IMR-90 (cell line): ENCODE measurements at places on chromosomes 11 and 22. TPM values are rescaled to one million over a fixed set of nuclear protein-coding genes. Genes with fewer than 3 reads are reported as not detected.

DNA sequence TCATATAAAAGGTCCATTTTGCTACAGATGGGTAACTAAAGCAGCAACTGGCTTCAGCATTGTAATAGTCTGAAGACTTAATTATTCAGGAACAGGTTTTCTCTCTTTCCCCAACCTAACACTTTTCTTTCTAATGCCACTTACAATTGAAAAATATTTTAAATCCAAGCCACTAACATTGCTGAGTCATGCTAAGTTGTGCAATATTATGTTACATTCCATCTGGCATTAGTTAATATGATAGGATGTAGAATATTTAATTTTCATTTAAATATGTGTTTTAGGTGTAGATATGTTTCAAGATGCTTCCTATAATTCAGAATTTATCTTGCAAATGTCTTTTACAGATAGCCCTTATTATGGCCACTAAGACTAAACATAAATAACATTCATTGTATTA, 98.6 kb downstream of the KIF18A start:
- no peaks in the 10 kb centered on the region for H3K27me3 ChIP-seq
- H3K36me3 ChIP-seq = peaks cover 3% of the 10 kb centered on the region; the same call in 1 of the 2 replicates
- no peaks in the 10 kb centered on the region for H3K4me1 ChIP-seq
- H3K27ac ChIP-seq = no peak overlapping the region

GRCh38 chr22:26328221-26328620, 100.8 kb upstream of the ASPHD2 start:
- no peak overlapping the region for H3K4me3 ChIP-seq
- no peaks in the 10 kb centered on the region for H3K4me1 ChIP-seq
- H3K27ac ChIP-seq = no peak overlapping the region
- H3K27me3 ChIP-seq = peaks cover 12% of the 10 kb centered on the region; the same call in 1 of the 2 replicates
- no peak for DNase-seq

GRCh38 chr11:120035756-120036155, 102.2 kb downstream of the TRIM29 start:
- DNase-seq = no peak
- no peaks in the 10 kb centered on the region for H3K36me3 ChIP-seq

GRCh38 chr11:36333897-36334296, 37.8 kb downstream of the PRR5L start:
- no peak overlapping the region for H3K4me3 ChIP-seq
- H3K27ac ChIP-seq = no peak overlapping the region
- no peaks in the 10 kb centered on the region for H3K36me3 ChIP-seq
- H3K4me1 ChIP-seq = no peaks in the 10 kb centered on the region
- DNase-seq = peak; percentile 53
- H3K27me3 ChIP-seq = peaks cover 15% of the 10 kb centered on the region

DNA sequence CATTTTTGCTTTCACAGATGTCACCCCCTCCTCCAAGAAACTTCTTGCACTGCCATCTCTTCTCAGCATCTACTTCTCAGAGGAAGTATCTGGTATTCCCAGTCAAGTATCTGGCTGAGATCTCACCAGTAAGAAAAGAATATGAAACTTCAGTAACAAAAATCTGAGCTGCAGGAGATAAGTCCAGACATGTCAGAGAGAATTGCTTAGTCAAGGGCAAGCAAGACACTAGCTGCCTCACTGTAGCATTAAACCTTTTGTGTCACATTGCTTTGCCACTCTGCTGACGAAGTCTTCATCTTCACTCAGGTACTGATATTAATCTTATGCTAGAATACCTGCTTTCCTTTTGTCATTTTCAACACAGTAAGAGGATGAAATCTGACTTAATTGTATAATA, 70.6 kb upstream of the ZC3H12C start:
- DNase-seq = peak; percentile 25
- no peaks in the 10 kb centered on the region for H3K27me3 ChIP-seq
- H3K4me3 ChIP-seq = no peak overlapping the region
- H3K27ac ChIP-seq = peak overlapping the region; percentile 42; the same call in 1 of the 2 replicates
- H3K36me3 ChIP-seq = no peaks in the 10 kb centered on the region

DNA sequence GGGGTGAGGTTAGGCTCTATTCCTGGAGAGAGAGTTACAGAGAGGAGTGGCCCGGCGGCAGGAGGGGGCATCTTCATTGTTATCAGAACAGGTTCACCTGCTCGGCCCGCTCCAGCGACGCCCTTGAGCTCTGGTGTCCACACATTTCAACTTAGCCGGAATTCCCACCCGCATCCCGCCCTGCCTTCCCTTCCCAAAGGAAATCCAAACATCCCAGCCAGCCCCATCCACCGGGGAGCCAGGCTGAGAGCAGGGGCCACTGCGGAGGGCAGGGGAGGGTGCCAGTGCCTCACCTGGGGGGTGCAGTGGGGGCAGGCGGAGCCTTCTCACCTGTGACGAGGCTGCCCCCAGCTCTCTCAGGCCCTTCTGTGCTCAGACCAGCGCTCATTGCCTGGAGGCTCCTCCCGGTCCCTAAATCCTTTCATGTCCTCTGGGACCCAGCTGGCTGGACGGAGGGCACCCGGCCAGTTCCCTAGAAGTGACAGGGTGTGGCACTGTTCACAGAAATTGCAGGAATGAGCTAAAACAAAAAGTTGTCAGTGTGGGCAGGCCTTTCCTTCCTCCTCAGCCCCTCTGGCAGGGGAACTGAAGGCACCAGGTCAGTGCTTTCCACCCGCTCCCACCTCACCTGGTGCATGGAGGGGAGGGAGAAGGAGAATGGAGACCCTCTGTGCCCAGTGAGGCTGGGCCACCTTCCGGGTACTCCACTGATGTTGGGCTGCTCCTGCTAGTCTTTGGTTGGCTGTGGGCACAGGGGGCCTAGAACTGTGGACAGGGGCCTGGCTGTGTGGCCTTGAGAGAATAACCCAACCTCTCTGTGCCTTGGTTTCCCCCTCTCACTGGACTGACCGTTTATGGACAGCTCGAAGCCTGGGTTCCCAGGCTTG, 2.2 kb upstream of the MRGPRG start:
- H3K36me3 ChIP-seq = no peaks in the 10 kb centered on the region
- no peaks in the 10 kb centered on the region for H3K4me1 ChIP-seq
- no peak overlapping the region for H3K4me3 ChIP-seq
- DNase-seq = no peak
- peaks cover 75% of the 10 kb centered on the region for H3K27me3 ChIP-seq

GRCh38 chr11:95466416-95466815, 235.4 kb upstream of the SESN3 start:
- H3K4me3 ChIP-seq = no peak overlapping the region
- H3K4me1 ChIP-seq = no peaks in the 10 kb centered on the region
- no peaks in the 10 kb centered on the region for H3K36me3 ChIP-seq
- H3K27me3 ChIP-seq = no peaks in the 10 kb centered on the region; the same call in 1 of the 2 replicates
- H3K27ac ChIP-seq = no peak overlapping the region
- no peak for DNase-seq

- no peak for DNase-seq
- H3K27me3 ChIP-seq = no peaks in the 10 kb centered on the region
- no peak overlapping the region for H3K27ac ChIP-seq
- no peak overlapping the region for H3K4me3 ChIP-seq
These were observed 363.6 kb upstream of the LARGE1 start for GRCh38 chr22:34283844-34284243.

DNA sequence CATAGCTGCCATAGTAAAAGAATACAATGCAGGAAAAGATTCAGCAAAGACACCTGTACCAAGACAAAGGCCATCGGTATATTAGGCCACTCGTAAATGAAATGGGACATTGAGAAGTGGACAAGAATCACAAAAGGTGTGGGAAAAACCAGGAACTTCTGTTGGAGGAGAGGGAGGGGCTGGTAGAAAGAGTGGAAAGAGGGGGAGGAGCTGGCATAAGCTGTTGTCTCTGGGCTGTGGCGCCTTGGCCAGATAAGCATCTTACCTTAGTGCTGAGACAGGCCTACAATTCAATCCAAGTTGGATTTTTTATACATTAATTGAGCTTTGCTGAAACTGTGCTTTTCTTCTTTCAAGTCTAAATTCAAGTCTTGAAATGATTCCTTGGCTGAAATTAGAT, 37.1 kb downstream of the ZNF202 start:
- no peak overlapping the region for H3K4me3 ChIP-seq
- DNase-seq = no peak
- peaks cover 25% of the 10 kb centered on the region for H3K27me3 ChIP-seq
- H3K36me3 ChIP-seq = no peaks in the 10 kb centered on the region
- H3K27ac ChIP-seq = no peak overlapping the region

DNA sequence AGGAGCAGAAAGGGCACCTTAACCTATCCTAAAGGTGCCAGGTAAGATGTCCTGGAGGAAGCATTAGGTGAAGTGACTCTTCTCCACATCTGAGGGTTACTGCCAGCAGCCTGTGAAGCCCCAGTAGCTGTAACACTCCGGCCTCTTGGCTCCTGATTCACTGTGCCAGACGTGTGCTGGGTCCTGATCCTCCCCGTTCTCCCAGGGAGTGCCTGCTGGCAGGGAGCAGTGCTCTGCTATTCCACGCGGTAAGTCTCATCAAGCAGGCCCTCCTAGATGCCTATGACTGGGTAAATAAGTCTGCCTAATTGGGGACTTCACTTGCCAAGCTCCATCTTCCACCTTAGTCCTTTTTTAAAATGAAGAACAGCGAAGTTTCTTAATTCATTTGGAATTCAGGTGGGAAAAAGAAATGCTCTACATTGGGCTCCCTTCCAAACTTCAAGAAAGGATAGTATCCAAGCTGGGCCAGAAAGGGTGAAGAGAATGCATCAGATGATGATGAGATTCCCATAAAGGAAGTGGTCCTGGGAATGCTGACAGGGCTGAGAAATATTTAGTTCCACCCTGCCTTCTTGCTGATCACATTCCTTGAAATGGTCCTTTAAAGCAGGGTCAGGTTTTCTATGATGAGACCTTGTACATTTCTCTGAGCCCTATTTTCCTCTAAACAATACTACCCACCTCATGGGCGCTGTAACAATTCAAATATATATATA, 188.0 kb downstream of the MAML2 start:
- H3K4me1 ChIP-seq = peaks cover 30% of the 10 kb centered on the region
- no peaks in the 10 kb centered on the region for H3K27me3 ChIP-seq
- no peak overlapping the region for H3K4me3 ChIP-seq
- H3K27ac ChIP-seq = peak overlapping the region; percentile 96
- no peaks in the 10 kb centered on the region for H3K36me3 ChIP-seq
- DNase-seq = peak; percentile 80

GRCh38 chr11:128725630-128726319, 31.9 kb downstream of the FLI1 start:
- peaks cover 8% of the 10 kb centered on the region; the same call in 1 of the 2 replicates for H3K4me1 ChIP-seq
- no peak overlapping the region for H3K27ac ChIP-seq
- no peak overlapping the region for H3K4me3 ChIP-seq

DNA sequence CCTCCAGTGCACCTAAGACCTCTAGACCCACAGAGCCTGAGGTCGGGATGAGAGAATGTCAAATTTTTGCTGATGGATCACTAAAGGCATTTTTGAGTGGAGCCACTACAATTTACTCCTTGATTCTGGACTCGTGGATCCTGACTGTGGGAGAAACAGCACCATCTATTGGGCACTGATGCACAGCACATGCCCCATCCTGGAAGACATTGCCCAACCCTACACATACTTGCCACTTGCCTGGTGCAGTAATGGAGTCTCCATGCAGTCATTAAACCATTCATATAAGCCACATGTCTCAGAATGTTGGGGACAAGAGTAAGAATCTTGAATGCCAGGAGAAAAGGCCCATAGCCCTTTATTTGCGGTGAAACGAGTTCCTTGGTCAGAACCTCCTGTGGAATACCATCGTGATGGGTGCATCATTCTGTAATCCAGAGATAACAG, 103.9 kb downstream of the GGTLC2 start:
- no peak overlapping the region for H3K4me3 ChIP-seq
- peaks cover 9% of the 10 kb centered on the region for H3K27me3 ChIP-seq
- H3K27ac ChIP-seq = no peak overlapping the region
- no peaks in the 10 kb centered on the region for H3K4me1 ChIP-seq
- no peaks in the 10 kb centered on the region for H3K36me3 ChIP-seq

- H3K4me1 ChIP-seq = peaks cover 22% of the 10 kb centered on the region
- H3K27me3 ChIP-seq = peaks cover 17% of the 10 kb centered on the region; the same call in 1 of the 2 replicates
- DNase-seq = peak; percentile 62
These were observed 70.8 kb downstream of the WNT7B start for GRCh38 chr22:45905924-45906865.

- H3K4me1 ChIP-seq = peaks cover 25% of the 10 kb centered on the region
- no peaks in the 10 kb centered on the region for H3K27me3 ChIP-seq
- DNase-seq = peak; percentile 73
- peaks cover 22% of the 10 kb centered on the region for H3K36me3 ChIP-seq
- H3K4me3 ChIP-seq = peak overlapping the region; percentile 74
These were observed 1.5 kb downstream of the TCIRG1 start for GRCh38 chr11:68040101-68040956.

DNA sequence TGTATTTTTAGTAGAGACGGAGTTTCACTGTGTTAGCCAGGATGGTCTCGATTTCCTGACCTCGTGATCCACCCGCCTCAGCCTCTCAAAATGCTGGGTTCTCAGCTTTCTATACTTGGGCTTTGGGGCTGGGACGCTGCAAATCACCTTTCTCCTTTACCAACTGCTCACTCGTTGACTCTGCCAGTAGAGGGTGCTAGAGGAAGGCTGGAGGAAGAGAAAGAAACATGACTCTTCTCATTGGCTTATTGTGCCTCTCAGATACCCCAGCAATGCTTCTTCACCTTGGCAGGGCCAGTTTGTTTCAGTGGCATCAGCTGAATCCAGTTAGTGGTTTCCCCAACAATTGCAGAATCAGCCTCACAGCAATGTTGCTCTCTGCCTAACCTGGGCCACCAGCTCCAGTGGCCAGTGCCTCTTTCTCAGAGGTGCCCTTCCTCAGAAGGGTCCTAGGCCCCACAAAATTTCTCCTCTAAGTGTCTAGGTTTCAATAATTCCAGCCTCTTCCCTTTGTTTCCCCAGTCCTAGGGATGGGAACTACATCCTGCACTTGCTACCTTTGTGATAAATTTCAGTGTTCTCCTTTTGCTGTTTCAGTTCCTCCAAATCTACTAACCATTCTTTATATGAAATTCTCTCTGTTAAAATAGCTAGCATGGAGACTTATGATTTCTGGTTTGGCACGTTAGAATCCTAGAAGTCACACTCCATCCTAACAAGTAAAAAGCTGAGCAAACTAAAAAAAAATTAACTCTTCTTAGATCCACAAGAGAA, 71.5 kb upstream of the VSTM5 start:
- no peak overlapping the region for H3K4me3 ChIP-seq
- H3K4me1 ChIP-seq = no peaks in the 10 kb centered on the region
- H3K27ac ChIP-seq = no peak overlapping the region
- H3K27me3 ChIP-seq = peaks cover 7% of the 10 kb centered on the region

DNA sequence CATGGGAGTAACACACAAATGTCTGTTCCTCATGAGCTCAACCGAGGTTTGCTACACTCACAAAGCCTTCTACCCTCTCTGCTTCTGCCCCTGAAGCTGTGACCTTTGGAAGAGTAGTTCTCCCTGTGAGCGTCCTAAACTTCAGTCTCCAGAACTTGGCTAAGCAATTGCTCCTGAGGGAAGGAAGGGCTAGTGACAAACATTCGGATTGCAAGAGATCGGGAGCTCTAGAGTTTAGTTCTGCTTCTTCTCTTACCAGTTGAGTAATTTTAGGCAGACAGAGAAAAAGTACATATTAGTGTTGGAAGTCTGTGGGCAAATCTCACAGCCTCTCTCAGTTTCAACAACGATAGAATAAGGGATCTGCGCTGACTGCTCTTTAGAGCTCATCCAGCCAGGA, 27.3 kb upstream of the ELF5 start:
- DNase-seq = no peak
- no peaks in the 10 kb centered on the region for H3K4me1 ChIP-seq
- H3K27me3 ChIP-seq = peaks cover 60% of the 10 kb centered on the region
- H3K4me3 ChIP-seq = no peak overlapping the region

Gene VWCE
- under 0.01 and 0.28 TPM in 2 replicates for total RNA-seq

Gene PICALM
- total RNA-seq = 441 and 453 TPM in 2 replicates

Gene MOGAT2
- total RNA-seq = not detected in 2 replicates

Gene NKAPD1
- total RNA-seq = 17.2 and 24.4 TPM in 2 replicates

Gene SNX15
- 8.1 and 9.0 TPM in 2 replicates for total RNA-seq

Gene MMP13
- total RNA-seq = not detected in 2 replicates

Gene NAALAD2
- total RNA-seq = under 0.01 TPM in 1 of 2 replicates, not detected in the other

Gene CFAP68
- total RNA-seq = 8.9 and 10.2 TPM in 2 replicates

Gene ZNF214
- total RNA-seq = 2.5 and 3.1 TPM in 2 replicates
